ENCODE measurements at places on chromosomes 3 and 15. TPM values are rescaled to one million over a fixed set of nuclear protein-coding genes. Genes with fewer than 3 reads are reported as not detected.

Gene LYZL4
- not detected for total RNA-seq

Gene CD86
- 0.40 TPM for total RNA-seq

Gene CYP19A1
- not detected for total RNA-seq

Gene GPR87
- not detected for total RNA-seq

Gene STAC
- 18.1 TPM for total RNA-seq

Gene ZDHHC23
- total RNA-seq, result 14.1 TPM

Gene UACA
- 34.4 TPM for total RNA-seq

Gene MINDY4B
- not detected for total RNA-seq

Gene TRPM1
- not detected for total RNA-seq

Gene STRA6
- total RNA-seq, result 7.6 TPM

Gene GOLGA6B
- not detected for total RNA-seq

Gene SERPINI1
- total RNA-seq, result 9.9 TPM

Gene IFRD2
- 88.8 TPM for total RNA-seq

Gene AADACL2
- total RNA-seq, result not detected

Gene FBXW12
- total RNA-seq, result not detected

DNA sequence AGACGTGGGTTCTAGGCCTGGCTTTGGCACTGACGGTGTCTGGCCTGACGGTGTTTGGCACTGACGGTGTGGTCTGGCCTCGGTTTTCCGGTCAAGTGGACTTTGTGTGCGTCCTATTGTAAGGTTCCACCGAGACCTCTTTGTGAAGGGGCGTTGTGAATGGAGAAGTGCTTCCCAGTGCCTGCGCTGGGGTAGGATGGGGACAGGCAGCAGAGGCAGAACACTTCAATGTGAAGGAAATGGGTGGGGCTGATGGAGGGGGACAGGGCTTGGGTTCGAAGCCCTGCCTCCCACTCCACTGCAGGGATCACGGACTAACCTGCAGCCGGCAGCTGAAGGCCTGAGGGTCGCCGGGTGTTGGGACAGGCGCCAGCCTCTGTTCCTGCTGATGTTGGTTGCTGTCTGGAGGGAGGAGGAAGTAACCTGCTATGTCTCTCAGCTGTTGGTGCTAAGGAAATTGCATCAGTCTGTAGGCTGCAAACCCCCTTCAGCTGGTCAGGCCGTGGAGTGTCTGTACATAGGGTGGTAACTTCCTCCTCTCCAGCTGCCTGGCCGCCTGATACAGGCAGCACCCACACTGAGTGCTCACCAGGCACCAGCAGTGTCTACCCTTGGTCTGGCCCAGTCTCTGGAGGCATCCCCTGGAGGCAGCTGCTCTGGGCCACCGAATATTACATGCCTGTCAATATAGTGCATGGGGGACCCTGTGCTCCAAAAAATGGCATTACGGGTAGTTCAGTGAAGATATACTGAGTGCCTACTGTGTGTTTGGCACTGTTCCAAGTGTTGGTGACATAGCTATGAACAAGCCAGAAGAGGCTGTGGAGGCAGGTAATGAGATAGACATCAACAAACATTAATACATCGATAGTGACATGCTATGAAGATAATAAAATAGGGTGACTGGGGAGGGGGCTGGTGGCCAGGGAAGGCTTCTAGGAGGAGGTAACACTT is 1.1 kb downstream of the TM6SF1 start:
- no peak for DNase-seq

DNA sequence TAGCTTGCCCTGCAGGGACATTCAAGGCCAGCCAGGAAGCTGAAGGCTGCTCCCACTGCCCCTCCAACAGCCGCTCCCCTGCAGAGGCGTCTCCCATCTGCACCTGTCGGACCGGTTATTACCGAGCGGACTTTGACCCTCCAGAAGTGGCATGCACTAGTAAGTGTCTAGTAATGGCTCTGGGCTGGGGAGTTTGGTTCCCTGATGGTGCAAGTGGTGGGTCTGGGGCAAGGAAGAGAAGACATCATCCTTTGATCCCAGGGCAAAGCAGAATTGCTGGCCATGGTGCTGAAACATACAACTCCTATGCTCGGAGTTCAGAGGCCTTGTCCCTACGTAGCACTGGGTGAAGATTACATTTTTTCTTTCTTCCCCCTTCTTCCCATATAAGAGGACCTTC is 311.4 kb downstream of the EPHB1 start:
- peak; percentile 67 for DNase-seq

DNA sequence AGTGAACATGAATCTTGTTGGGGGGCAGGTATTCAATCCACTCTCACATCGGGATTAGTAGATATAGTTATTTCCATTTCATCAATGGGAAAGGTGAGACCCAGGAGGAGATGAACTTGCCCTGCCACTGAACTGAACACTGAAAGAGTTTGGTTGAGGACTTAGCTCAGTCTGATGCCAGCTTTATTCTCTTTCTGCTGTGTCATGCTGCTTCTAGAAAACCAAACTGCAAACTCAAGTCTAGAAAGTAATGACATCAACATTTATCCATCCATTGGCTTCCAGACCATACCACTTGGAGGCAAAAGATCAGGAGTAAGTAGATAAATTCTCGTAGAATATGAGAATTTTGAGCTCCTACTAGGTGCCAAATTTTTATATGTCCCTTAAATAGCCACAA is 288.0 kb upstream of the CTNNB1 start:
- no peak for DNase-seq

GRCh38 chr3:64773137-64773536 is 85.3 kb upstream of the ADAMTS9 start:
- no peak for DNase-seq

GRCh38 chr15:71844916-71845315 is 34.6 kb downstream of the NR2E3 start:
- DNase-seq, result no peak

- no peak for DNase-seq
Measured at GRCh38 chr15:35260941-35261340, 175.8 kb upstream of the NANOGP8 start.

DNA sequence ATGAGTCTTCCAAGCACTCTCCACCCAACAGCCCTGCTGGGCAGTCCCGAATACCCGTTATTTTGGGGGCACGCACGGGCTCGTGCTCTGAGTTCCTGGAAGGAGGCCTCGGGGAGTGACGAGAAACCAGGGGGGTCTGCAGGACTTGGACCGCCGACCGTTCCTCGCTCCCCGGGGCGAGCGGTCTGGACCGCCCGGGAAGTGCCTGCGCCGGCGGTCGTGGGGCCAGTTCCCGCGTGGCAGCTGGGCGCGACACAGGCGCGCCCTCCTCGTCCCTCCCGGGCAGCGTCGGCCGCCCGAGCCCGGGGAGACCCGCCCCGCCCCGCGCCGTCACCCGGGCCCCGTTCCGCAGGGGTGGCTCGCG is 387 bp downstream of the GNB4 start:
- no peak for DNase-seq

DNA sequence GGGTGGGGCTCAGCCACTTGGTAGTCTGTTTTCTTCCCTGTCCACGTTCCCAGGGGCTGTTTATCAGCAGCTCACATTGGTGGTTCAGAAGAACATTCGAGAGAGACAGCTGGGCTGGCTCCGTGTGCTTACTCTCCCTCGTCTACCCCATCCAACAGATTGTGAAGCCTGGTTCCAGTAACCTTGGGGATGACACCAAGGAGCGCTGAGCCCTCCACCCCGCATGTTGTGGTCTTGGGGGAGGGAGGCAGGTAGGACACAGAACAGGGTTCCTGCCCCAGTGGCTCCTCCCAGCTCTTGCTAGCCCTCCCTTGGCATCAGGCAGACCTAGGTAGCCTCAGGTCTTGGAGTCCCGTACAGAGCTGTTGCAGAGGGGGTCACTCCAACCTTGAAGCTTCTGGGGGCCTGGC is 33.1 kb downstream of the KLF13 start:
- no peak for DNase-seq

DNA sequence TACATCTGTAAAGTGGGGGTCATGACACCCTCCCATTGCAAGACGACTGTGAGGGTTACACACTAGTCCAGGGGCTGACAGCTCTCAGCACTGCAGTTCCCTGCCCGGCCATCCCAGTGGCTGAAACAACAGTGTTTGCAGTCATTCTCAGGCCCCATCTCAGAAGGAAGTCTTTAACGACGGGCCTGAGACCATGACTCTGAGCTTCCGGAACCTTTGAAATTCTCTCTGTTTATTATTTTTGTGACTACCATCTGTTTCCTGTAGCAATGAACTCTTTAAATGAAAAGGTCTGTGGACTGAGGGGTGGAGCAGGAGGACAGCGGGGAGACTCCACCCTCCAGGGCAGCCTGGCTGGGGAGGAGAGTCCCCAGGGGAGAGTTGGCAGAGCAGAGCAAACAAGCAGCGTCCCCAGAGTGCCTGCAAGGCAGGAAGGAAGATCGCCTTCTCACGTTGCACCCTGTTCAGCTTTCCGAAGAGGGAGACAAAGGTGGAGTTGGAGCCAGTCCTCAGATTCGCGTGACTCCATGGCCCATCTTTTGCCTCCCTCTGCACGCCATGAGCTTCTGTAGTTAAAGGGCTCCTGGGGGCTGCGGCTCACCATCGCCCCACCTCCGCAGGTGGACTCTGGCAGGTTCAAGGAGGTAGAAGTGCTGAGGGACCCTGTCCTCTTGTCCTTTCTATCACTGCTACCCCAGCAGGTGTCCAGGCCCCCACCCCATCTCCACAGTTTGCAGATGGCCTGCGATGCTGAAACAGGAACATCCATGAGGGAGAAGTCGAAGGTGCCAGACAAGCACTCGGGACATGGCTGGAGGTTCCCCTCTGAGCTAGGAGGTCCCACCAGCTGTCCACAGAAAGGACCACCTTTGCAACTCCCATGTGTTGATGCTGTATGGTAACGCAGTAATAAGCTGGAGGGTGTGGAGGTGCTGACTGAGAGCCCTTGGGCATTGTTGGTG is 525.8 kb upstream of the PROK2 start:
- DNase-seq, result no peak

DNA sequence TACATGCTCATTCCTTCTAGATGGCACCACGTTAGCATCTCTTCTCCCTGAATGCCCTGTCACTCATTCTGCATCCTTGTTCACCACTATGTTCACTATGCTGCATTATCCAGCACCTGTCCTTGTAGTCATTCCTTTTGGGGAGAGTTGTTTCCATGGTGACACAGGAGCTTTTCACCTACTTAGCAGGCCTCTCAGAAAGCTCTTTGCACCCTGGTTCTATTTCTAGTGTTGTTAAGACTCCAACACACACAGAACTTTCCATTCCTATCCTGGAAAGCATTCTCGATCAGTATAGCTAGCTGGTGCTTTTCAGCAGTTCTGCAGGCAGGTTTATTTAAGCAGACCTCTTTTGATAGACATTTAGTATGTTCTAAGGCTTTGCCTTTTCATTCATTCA is 6.7 kb upstream of the RPL14 start:
- no peak for DNase-seq

DNA sequence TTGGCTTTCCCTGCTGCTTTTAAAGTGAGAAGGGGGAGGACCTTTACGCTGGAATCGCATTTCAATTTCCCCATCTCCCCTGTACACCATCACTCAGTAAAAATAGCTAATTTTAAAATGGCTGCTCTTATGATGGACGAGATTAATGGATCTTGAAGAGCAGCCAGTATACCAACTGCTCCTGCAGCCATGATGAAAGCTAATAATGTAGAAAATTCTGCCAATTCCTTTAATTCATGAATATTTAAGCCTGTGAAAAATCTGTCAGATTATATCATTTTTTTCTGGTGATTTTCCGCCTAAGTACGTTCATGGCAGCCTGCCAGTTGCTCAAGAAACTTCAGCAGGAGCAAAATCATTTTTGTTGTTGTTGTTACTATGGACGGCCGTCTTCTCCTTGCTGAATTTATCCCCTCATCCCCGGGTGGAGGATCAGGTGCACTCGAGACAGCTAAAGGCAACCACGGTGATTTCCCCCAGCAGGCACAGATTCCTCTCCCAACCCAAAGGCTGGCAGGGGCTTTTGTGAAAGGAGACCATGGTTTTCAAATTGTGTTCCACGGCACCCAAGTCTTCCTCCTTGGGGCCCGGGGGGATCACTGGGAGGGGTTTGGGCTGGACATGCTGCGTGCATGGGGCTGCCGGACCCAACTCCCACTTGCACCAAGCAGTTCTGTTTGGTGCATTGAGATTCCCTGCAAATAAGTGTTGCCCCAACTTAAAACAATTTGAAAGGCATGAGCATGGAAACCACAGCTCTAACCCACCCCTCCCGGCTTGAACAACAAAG is 289.6 kb downstream of the UACA start:
- no peak for DNase-seq

- no peak for DNase-seq
Measured at GRCh38 chr3:130841357-130841756, 52.5 kb upstream of the ATP2C1 start.

GRCh38 chr3:139318431-139318816 is 25.4 kb upstream of the MRPS22 start:
- no peak for DNase-seq

DNA sequence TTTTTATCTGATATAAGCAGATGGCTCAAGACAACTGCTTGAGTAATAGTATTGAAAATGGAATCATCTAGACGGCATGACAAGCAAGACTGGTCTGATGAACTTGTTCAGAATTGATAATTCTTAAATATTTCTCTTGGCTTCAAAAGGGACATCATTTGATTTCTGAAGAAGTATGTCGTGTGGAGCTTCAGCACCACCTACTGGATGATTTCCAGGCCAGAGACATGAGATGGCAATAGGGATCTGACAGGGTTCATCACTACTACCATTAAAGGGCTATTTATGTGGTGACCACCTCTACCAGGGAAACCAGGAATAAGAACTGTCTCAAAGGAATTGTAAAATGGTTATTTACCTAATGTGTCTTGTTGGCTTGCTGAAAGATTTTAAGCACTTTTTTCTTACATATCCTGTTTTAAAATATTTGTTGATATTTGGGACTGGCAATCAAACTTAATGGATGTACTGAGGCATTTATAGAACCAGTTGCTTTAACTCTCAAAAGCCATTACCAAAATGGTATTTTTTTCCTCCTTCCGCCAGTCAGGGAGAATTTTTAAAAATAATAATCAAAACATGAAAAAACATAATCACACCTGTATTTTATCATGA is 99.5 kb upstream of the FAM98B start:
- peak; percentile 56 for DNase-seq

DNA sequence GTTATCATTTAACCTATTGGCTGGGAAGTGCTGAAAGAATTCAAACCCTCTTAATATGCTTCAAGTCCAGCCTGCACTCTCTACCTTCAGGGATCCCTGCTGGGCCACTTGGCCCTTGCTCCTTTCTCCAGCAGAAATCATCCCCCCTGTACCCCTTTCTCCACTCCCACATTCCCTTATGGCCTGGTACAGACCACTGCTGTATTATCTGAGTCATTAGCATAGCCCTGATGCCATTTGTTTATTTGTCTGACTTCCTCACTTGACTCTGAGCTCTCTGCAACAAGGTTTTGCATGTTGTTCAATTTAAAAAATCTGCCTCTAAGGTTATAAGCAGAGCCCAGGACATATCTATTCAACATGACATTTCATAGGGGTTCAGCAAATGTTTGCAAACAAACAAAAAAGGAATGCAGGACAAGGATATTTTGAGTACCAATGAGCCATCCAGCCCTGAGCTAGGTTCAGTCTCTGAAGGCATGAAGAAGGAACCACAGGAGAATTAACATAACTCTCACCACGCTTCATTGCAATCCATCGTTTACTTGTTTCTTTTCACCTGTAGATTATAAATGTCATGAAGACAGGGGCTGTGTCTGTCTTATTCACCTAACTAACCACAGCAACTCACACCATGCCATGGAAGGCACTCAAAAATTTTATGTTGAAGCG is 26.6 kb upstream of the HES1 start:
- DNase-seq, result no peak

- DNase-seq, result no peak
Measured at GRCh38 chr3:193317682-193318300, 60.8 kb downstream of the ATP13A5 start.

GRCh38 chr3:172524611-172525010 is 1.4 kb upstream of the TNFSF10 start:
- DNase-seq, result no peak

- no peak for DNase-seq
Measured at GRCh38 chr15:78414621-78415250, 23.3 kb upstream of the IREB2 start.

All from H1 (cell line).